ENCODE measurements at places on chromosomes 7 and 10.

DNA sequence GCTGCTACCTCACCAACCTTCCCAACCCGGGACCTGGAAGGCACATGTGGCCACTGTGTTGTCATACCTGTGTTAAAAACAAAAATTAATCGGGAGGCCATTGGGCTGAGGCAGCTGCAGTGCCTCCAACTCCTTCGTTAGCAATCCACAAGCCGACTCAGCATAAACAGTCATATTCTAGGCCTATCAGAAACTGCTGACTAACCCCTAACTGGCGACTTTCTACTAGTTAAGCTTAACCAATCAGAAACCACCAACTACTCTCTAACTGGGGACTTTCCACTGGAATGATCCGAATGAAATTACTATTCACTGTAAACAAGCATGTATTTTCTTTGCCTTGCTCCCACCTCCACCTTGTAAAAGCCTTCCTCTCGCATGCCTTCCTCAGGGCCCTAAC, 14.1 kb upstream of the TMEM72 start:
- no peak for DNase-seq

DNA sequence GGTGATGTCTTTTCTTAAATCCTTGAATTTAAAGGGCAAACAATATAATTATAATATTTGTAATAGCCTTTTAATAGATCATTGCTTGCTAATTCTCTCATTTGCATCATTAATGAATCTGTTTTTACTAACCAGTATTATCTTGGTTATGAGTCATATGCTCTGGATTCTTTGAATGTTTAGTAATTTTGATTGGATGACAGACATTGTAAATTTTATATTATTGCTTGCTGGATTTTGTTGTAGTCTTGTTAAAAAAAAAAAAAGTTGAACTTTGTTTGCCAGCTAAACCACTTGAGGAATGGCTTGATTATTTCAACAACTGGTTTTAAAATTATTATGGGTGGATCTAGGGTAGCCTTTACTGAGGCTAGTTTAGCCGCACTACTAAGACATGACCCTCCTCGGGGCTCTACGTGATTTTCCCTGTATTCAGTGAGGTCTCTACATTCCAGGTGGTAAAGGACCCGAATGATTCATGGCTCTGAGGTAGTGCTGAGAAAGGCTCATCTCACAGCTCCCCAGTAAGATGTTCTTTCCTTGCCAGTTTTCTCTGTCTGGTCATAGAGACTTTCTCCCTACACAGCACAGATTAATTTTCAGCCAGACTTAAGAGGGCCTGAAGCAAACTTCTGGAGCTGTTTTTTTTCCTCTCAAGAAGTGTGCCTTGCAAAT, 8.5 kb downstream of the C10orf90 start:
- no peak for DNase-seq

GRCh38 chr10:5633166-5633749, 33.1 kb downstream of the ASB13 start:
- DNase-seq, result no peak

- no peak for DNase-seq
Observed at GRCh38 chr7:7475601-7476000, 60.1 kb downstream of the COL28A1 start.

GRCh38 chr10:78782441-78782840, 286.3 kb upstream of the ZMIZ1 start:
- no peak for DNase-seq

DNA sequence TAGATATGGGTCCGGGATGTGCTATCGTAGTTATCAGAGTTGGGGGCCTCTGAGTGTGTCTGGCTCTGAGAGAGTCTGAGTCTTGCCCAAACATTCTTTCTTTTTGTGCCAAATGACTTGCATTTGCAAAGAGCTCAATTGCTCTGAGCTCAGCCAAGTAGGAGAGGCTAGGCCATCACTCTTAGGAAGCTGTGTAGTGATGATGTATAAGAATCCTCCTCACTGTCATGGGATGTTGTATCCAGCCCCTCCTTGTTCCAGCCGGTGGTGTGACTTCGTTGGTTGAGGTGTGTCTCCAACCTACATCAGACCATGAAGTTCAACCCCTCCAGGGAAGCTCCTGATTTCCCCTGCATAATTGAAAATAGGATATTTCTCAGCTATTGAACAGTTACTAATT, 97.5 kb upstream of the NPS start:
- no peak for DNase-seq

DNA sequence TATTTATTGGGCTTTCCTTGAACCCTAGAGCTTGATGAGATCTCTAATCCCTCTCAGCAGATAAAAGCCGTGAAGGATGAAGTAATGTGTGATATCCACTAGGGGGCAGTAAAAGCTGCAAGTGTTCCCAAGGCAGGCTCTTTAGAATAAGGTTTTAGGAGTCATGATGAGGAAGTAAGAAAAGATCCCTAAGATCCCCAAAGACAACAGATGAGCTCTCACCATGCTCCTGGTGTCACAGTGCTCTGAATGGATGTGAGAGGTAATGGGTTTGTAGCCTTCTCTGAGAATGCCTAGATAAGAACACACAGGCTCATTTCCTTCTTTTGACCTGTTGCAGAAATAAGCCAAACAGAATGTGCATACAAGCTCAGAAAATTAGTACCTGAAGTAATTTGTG, 70.4 kb upstream of the ITPRID1 start:
- no peak for DNase-seq

GRCh38 chr7:3995187-3995586, 686.9 kb upstream of the FOXK1 start:
- no peak for DNase-seq

- no peak for DNase-seq
Observed at GRCh38 chr7:81081616-81082015, 162.8 kb upstream of the SEMA3C start.

DNA sequence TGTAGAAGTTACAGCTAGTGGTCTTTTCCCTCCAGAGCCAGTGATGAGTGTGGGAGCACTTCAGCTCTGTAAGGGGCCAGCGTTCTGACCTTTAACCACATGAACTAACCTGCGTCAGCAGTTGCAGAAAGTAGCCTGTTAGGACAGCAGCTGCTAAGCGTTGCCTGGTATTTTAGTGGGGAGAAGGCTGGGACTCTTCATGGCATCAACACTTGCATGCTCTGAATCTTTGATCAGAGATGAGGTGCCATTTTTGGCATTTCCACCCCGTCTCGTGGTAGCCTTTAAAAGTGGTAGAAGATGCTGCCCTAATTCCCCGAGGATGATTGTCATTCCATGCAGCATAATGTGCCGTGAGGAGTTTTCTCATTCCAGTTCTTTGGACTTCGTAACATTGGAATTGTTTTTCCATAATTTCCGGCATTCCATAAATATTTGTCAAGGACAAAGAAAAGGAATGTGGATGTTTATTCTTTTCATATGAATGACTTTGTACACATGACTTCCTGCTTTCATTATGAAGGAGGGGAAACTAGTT, 92.2 kb downstream of the AVL9 start:
- DNase-seq, result no peak

GRCh38 chr10:8058274-8059111, 4.0 kb downstream of the GATA3 start:
- no peak for DNase-seq

All from NCI-H187 (cell line).